Activated naive CD4-positive, alpha-beta T cell (primary cell): ENCODE measurements at places on chromosomes 4 and X.

- DNase-seq, result no peak
These were observed 239.9 kb downstream of the MAML3 start for GRCh38 chr4:139913995-139914598.

DNA sequence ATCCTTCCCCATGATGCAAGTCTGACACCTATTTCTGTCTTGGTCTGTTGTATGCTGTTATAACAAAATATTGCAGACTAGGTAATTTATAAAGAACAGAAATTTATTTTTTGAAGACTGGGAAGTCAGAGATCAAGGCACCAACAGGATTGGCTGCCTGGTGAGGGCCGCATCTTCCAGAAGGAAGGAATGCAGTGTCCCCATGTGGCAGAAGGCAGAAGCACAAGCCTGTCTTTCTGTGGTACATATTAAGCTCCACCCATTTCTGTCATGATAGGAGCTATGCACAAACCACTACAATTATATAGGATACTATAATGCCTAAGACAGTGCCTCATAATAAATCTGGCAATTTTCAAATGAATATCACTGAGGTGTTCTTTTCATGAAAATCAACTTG, 502.3 kb upstream of the DIAPH2 start:
- no peak for DNase-seq

DNA sequence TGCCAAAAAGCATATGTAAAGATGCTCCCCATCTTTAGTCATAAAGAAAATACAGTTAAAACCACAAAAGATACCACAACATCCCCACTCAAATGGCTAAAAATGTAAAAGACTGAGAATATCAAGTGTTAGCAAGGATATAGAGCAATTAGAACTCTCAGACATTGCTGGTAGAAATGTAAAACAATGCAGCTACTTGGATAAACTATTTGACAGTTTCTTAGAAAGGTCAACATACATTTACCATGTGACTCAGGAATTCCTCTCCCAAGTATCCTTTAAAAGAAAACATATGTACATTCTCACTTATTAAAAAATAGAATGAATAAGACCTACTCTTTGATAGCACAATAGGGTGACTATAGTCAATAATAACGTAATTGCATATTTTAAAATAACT, 173.7 kb downstream of the HNRNPD start:
- DNase-seq, result no peak

- peak; percentile 0 for DNase-seq
These were observed 877 bp downstream of the GPRASP1 start for GRCh38 chrX:102652031-102652688.

DNA sequence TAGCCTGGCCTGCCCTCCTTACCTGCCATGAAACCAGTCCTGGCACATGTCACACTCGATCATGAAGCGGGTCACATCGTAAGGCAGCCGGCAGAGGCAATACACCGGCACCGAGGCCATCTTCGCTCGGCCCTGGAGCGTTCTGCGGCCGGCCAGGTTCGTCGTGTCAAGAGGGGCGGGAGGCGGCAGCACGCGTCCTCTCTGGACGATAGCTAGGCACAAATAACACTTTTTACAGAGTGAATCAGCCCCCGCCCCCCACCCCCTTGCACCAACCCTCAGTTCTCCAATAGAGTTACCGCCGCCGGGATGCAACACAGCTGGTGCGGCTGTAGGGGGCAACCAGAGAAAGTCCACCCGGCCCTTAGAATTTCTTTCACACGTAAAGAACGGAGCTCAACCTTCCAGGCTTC, 1.7 kb downstream of the PHF8 start:
- DNase-seq, result peak; percentile 0

DNA sequence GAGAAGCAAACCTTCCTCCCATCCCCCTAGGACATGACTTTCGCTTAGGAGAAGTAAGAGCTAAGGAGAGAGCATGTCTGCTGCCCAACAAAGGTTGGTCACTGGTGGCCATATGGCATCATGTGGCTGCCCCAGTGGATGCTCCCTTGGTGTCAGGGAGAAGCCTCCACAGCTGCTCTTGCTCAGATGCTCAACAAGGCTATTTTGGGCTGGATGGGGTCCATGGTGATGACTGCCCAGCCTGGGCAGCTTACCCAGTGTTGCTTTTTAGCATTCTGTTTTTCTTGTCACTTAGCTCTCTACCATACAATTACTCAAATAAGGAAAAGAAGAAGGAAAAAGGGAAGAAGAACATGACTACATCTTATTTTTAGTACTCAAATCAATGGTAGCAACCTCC, 48.9 kb upstream of the PPARGC1A start:
- DNase-seq, result no peak

DNA sequence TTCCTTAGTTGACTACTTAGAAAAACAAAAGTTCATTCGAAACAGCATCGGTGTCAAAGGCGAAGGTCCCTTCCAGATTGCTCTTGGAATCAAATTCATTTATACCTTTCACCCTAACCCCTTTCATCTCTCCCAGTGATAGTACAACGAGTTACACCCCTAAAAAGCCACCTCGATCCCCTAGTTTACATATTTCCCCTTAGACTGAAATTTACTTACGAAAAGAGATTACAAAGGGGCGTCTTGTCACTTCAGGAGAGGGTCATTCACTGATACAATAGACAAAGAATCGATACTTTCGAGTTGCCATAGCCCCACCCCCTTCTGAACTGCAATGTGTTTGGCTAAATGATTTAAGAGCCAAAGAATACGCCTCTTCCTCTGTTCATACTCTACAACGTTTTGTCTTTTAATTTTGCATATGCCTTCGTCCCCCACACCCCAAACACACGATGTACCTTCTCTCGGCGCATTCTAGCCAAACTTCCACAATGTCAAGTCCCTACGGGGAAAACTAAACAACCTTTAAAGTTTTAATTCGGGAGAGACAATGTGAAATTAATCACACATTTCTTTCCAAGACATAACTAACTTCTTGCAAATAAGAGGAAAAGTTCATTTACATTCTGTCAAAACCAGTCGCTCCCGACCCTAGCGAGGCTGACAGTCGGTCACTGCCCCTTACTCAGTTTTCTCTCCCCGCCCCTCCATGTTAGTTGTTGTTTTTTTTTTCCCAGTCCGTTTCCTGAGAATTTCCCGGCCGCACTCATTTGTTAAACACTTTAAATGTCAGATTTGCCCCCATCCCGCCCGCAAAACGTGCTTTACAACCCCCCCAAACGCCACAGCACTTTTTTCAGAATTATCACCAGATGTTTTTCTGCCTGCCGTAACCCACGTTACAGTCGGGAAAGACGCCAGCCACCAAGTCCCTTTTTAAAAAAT, 88.6 kb downstream of the HPRT1 start:
- no peak for DNase-seq

- peak; percentile 6 for DNase-seq
These were observed 253.2 kb upstream of the RASGEF1B start for GRCh38 chr4:81724925-81725329.

- DNase-seq, result no peak
These were observed 78.5 kb downstream of the CRMP1 start for GRCh38 chr4:5814421-5814820.

DNA sequence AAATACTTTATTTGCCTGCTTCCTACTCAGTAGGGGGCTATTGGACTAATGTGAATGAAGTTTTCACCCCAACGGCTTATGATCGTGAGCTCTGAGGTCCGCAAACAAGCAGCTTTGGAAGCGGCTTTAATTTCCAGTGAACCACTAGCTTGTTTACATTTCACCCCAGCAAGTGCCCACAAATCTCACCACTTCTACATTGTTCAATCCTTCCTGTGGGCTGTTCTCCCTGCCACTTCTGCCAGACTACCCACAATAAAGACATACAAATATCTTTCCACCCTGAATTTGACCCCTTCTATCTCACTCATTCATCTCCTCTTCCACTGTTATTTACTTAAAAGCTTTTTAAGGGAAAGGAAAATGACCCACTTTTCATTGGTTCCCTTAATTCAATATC, 98.0 kb downstream of the CDS1 start:
- DNase-seq, result no peak

- DNase-seq, result no peak
These were observed 15.1 kb upstream of the PIGA start for GRCh38 chrX:15350329-15350996.

DNA sequence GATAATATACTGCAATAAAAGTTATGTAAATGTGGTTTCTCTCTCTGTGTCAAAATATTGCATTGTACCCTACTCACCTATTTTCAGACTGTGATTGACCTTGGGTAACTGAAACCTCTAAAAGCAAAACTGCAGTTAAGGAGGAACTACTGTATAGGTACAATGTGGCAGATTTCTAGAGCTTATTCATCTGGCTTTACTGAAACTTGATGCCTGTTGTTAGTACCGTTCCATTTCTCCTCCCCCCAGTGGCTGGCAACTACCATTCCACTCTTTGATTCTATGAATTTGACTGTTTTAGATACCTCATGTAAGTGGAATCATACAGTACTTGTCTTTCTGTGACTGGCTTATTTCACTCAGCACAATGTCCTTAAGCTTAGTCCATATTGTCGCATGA, 61.9 kb downstream of the HOPX start:
- no peak for DNase-seq

DNA sequence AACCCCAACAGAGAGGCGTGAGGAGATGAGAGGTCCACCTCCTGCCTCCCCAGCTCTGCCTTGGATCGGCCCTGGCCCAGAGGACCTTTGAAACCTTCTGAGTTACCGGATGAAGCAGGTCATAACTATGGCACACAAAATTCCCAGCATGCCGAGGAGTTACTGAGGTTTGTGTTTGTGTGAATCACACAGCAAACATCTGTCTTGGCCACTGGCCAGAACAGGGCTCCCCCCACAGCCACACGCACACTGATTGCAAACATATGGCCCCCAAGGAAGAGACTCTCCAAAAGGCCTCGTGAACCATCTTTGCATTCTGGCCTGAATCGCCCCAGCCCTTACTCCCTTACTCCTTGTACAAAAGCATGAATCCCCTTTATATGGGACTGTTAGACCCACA, 18.9 kb downstream of the RPS4X start:
- no peak for DNase-seq

GRCh38 chrX:23732704-23733103, 10.4 kb downstream of the ACOT9 start:
- no peak for DNase-seq

GRCh38 chr4:73170518-73171198, 87.9 kb downstream of the ANKRD17 start:
- no peak for DNase-seq

- no peak for DNase-seq
These were observed 726.6 kb downstream of the TRAM1L1 start for GRCh38 chr4:116358633-116359222.

DNA sequence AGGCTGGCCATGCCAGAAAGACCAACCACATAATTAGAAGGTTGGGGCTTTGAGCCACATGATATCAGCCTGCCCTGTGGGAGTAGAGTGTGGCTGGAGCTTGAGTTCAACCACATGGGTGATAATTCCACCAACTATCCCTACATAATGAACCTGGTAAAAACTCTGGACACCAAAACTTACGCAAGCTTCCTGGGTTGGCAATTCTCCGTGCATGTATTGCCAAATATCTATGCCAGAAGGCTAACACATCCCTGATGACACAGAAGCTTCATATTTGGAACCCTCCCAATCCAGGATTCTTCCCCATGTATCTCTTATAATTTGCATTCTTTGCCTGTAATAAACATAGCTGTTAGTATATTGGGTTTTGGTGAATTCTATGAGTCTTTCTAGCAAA, 68.2 kb downstream of the FUNDC1 start:
- no peak for DNase-seq

DNA sequence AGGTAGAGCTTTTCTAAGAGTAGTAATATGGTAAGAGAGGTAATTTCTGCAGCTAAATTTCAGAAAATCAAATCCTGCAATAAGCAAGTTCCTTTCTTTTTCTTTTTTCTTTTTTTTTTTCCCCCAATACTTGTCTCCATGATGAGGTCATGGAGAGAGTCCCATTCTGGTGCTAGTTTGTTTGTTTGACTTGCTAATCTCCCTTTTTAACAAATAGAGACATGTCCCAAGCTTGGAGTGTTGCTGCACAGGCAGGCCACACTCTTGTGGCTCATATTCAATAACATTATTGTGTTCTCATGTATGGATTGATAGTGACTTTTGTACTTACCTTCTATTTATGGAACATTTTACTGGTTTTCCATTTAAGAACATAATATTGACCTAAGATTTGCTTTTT, 25.5 kb downstream of the PTPN13 start:
- DNase-seq, result no peak

DNA sequence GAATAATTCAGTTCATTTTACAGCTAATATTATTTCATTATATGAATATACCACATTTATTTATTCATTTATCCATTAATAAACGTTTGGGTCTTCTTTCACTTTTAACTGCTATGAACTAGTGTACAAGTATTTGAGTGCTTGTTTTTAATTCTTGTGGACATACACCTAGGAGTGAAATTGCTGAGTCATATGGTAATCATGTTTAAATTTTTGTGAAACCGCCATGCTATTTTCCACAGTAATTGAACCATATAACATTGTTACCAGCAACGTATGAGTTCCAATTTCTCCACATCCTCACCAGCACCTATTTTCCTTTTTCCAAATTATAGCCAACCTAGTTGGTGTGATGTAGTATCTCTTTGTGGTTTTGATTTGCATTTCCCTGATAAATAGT, 388.2 kb downstream of the MAGEE1 start:
- no peak for DNase-seq

GRCh38 chr4:141371206-141371605, 150.5 kb downstream of the ZNF330 start:
- no peak for DNase-seq

GRCh38 chrX:153862369-153863250, 23.4 kb downstream of the L1CAM start:
- no peak for DNase-seq

DNA sequence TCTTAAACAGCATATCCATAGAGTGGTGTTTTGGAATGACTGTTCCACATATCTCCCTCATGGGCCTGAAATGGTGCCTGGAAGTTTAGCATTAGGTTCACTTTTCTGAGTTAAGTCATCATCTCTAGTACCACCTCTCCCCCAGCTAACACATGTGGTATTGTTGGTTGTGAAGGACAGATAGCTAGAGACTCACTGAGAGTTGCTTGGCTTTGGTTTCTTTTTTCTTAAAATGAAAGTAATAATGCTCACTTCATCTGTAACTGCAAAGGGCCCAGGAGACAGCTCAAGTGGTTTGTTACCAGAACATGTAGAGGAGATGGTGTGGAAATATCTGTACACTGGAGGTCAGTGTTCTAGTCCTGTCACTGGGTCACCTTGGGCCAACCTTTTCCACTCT, 90.9 kb downstream of the EFNB1 start:
- no peak for DNase-seq

- DNase-seq, result no peak
These were observed 69.2 kb upstream of the GRID2 start for GRCh38 chr4:92234393-92235176.
